ENCODE measurements at places on chromosomes 16 and 17.

- DNase-seq, result no peak
Measured at GRCh38 chr17:2388683-2389055, 12.2 kb downstream of the MNT start.

DNA sequence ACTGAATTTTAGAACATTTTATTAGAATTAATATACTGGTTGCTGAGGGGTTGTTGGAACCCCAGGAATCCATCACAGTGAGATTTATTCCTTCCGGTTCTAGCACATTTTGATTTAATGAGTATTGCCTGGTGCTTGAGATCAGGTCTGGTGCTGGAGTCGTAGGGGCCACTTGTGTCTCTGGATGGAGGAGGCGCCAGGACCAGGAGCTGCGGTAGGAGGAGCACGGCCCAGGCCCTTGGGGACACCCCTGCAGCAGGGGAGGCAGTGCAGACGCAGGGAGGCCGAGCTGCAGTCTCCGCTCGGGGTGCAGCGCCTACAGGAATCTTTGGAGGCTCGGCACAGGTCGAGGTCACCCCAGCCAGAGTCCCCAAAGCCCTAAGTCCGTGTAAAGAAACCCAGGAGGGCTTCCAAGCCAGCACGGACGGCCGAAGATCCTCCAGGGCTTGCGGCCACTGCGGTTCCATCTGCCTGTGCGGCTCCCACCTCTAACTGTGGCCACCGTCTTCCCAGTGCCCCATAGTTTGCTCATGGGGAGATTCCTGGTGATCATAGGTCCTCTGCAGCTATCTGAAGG lies 66.2 kb upstream of the CREBBP start:
- no peak for DNase-seq

- no peak for DNase-seq
Measured at GRCh38 chr17:10120749-10121148, 77.7 kb downstream of the GAS7 start.

DNA sequence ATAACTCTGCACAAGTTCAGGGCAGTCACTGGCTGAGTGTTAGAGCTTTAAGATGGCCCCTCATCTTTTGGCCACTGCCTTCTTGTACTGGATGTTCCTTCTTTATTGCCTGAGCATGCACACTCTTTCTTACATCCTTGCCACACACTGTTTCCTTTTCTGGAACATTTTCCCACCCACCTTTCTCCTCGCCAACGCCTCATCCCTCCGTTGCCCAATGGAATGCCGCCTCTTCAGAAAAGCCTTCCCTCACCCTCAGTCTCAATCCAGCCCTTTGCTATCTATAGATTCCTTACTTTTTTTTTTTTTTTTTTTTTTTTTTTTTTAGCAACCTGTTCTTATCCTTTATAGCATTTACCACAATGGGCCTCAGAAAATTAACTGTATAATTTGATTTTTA lies 47.9 kb upstream of the RBFOX1 start:
- DNase-seq, result no peak

- DNase-seq, result no peak
Measured at GRCh38 chr17:45029758-45030423, 21.5 kb downstream of the DCAKD start.

- no peak for DNase-seq
Measured at GRCh38 chr16:3467182-3467581, 23.7 kb downstream of the NAA60 start.

- DNase-seq, result no peak
Measured at GRCh38 chr17:73267648-73268537, 6.2 kb upstream of the CPSF4L start.

GRCh38 chr17:40997361-40997760 lies 2.3 kb downstream of the KRTAP3-2 start:
- DNase-seq, result no peak

GRCh38 chr16:70615945-70616344 lies 30.4 kb upstream of the IL34 start:
- no peak for DNase-seq

GRCh38 chr17:81309140-81309858 lies 14.2 kb upstream of the SLC38A10 start:
- DNase-seq, result peak; percentile 56

GRCh38 chr17:17906418-17907215 lies 65.6 kb downstream of the TOM1L2 start:
- DNase-seq, result no peak

DNA sequence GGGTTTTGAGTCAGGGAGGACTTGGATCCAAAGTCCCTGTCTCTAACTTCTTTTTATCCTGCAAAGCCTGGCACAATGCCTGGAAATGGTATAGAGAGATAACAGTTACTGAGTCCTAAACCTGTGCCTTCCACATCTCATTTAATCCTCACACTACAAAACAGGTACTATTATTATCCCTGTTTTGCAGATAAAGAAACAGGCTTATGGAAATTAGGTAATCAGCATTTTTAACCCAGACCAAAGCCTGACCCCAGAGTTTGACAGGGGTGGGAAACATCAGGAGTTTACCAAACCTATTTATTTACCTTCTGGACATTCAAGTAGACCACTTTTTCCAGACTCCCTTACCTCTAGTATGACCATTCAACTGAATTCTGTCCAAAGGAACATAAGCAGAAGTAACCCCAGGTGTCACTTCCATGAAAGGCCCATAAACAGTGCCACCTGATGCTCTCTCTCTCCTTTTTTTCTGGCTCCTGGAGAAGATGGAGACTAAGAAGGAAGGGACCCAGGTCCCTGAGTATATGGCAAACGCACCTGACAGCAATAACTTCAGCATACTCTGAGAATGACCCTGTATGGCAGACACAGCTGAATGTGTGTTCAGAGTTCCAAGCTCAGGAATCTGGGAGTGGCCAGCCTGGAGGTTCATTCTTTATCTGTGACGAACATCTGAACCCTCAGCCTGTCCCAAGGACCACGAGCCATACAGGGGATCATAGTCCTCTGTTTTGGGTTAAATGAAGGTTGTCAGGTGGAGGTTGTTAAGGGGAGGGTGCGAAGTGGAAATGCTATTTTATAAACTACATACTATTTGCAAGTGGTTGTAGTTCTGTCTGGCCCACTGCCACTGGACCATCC lies 62.7 kb downstream of the HLF start:
- no peak for DNase-seq

DNA sequence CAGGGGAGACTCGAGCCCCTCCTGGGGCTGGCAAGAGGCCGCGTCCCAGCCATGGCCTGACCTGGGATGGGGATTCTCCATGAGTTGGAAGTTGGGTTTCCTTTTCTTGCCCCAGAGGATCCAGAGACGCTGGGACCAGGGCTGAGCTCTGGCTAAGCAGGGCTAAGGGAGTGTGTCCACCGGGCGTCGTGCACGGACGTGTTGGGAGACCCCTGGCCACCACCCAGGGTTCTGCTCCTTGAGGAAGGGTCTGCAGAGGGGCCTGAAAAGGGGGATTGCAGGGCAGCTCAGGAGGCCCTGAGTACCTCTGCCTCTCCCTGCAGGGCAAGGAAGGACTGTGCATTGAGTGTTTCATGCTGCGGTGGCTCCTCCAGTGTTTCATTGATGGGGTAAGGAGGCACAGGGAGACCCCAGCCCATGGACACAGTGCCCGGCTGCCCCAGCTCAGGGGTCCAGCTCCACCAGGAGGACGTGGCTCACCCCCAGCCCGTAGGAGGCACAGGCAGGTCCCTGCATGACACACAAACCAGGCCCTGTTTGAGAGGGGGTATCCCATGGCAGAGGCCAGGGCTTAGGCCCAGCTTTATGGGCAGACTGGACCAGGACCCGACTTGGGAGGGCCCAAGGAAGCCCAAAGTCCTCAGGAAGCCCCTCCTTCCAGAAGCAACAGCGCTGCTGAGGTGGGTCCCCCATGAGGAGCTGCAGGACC lies 47.5 kb downstream of the USP22 start:
- no peak for DNase-seq

- DNase-seq, result no peak
Measured at GRCh38 chr16:23186171-23186570, 3.6 kb downstream of the SCNN1G start.

DNA sequence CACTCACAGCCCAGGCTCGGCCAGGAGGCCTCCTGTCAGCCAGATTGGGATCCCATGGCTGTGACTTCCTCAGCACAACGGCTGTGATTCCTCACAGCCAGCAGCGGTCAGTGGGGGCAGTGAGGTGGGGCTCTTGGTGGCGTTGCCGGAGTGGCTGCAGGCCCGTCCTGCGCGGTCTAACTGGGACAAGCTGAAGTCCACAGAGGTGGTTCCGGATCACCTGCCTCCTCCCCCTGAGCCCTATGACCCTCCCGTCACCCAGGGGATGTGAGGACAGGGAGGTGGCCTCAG lies 34.4 kb upstream of the MLKL start:
- DNase-seq, result no peak

GRCh38 chr17:828761-829160 lies 46.6 kb downstream of the MRM3 start:
- no peak for DNase-seq

Data from activated naive CD8-positive, alpha-beta T cell treated with anti-CD3 and anti-CD28 coated beads for 36 hours (primary cell).